ENCODE measurements at places on chromosomes 16 and 17.

GRCh38 chr17:42530952-42531454 lies 5.0 kb upstream of the NAGLU start:
- DNase-seq: no peak

GRCh38 chr17:17019891-17020456 lies 22.3 kb upstream of the MPRIP start:
- no peak for DNase-seq

DNA sequence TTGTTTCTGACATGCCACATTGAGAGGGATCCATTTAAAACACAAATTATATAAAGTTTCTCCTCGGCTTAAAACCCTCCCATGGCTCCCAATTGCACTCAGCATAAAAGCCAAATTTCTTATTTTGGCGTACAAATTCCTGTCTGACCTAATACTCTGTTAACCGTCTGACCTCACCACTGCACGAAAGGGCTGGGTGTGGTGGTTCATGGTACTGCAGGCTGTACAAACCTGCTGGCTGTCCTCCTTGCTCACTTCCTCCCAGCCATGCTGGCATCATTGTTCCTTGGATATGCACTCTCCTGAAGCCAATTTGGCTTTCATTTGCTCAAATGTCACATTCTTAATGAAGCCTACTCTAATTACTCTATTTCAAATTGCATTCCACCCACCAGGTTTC lies 301.6 kb upstream of the C16orf82 start:
- DNase-seq: no peak

- DNase-seq: peak; percentile 38
Measured at GRCh38 chr16:78775161-78775561, 675.7 kb downstream of the WWOX start.

DNA sequence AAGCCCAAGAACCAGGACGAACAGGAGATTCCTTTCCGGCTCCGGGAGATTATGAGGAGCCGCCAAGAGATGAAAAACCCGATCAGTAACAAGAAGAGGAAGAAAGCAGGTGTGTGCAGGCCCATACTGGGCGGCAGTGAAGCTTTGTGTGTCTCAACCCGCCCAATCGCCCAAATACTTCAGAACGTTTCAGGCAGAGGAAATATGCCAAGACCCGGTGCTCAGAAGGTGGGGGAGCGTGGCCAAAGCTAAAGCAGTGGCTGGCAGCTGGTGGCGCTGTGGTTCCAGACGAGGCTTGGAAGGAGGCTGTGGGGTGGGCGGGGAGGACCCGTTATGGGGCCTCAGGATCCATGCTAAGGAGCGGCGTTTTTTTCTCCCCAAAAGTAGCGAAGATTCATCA lies 1.2 kb downstream of the CCDC137 start:
- DNase-seq: no peak

GRCh38 chr16:9258423-9259051 lies 167.1 kb downstream of the HAPSTR1 start:
- DNase-seq: no peak

All from activated CD4-positive, CD25-positive, alpha-beta regulatory T cell (primary cell).